ENCODE measurements at places on chromosomes 7 and 10.

GRCh38 chr7:79334334-79334733 lies 119.1 kb downstream of the MAGI2 start:
- no peak for DNase-seq

- peak; percentile 39 for DNase-seq
Observed at GRCh38 chr7:3673524-3673923, 372.5 kb downstream of the SDK1 start.

DNA sequence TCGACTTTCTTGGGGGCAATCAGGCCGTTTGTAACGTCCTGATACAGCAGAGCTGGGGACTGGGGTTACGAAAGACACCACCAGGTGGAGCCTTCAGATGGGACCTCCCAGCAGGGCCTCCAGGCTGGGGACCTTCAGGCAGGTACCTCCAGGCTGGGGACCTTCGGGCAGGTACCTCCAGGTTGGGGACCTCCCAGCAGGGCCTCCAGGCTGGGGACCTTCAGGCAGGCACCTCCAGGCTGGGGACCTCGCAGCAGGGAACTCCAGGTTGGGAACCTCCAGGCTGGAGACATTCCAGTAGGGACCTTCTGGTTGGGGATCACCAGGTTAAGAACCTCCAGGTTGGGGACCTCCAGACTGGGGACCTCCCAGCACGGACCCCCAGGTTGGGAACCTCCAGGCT lies 23.5 kb upstream of the GPR146 start:
- DNase-seq = peak; percentile 39

DNA sequence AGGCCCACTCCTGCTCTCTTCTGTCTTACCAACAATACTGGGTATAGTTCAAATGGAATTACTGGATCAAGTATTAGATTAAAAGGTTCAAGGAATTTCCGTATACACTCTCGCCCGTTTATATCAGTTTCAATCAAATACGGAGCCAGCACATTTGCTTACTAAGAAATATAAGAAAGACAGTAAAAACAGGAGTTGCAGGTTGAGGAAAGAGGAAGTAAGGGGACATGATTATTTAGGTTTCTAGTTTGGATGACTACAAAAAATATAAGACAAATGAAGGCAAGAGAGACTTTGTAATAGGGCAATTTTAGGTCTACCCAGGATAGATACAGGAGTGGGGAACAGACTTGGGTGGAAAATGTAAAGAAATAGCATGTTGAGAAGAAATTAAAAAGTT lies 109.9 kb upstream of the ABI1 start:
- no peak for DNase-seq

- no peak for DNase-seq
Observed at GRCh38 chr10:71220689-71221540, 8.5 kb downstream of the UNC5B start.

GRCh38 chr7:128099204-128099671 lies 68.0 kb upstream of the LRRC4 start:
- DNase-seq = no peak

GRCh38 chr10:118871244-118871865 lies 116.6 kb upstream of the CACUL1 start:
- no peak for DNase-seq

GRCh38 chr10:126387931-126388911 lies at the start of gene ADAM12:
TSS of gene ADAM12 (minus strand) at chr10:126388477. CDS start at chr10:126388145, 332 bp downstream.
- DNase-seq = no peak

DNA sequence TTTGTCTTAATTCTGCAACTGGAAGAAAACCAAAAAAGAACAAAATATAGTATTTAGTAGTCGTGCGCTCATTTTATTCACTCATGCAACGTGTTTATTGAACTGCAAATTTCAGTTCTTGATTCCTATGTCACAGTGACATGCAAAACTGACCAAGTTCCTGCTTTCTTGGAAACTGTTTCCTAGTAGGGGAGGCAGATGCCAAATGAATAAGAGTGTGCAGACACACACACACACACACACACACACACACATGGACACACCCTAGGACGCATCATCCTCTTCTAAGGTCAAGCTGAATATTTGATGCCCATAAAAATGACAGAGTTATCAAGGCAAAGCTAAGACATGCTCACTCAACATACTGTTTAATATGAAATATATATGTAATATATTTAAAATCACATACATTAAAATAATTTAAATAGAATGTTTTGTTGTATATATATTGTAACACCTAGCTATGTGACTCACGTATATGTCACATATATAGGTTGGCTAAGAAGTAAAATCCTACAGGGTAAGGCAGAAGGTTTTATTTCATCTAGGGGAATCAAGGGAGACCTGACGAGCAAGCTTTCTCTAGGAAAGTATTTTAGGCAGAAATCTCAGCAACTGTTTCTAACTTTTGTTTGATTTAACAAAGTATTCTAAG lies 79.6 kb downstream of the SVIL start:
- no peak for DNase-seq

- no peak for DNase-seq
Observed at GRCh38 chr7:102925976-102926782, 13.4 kb downstream of the LRRC17 start.

GRCh38 chr7:31371621-31372020 lies 31.1 kb upstream of the NEUROD6 start:
- no peak for DNase-seq

- DNase-seq = no peak
Observed at GRCh38 chr10:125662584-125662983, 20.4 kb downstream of the TEX36 start.

DNA sequence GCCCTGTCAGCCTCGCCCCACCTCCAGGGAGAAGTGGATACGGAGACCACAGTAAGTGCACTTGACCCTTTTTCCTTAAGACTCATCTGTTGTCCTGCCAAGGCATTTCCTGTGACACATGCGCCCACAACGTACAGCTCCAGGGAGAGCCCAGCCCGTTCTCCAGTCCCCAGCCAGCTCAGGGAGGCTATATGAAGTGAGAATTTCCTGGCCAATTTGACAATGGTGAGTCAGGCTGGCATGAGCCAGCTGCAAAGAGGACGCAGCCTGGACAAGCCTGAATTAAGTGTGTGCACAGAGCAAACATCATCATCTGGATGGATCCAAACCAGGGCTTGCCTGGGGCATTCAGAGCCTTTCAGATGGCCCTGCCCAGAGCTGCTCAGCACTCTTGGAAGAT lies 244.8 kb downstream of the KCNMA1 start:
- DNase-seq = no peak

DNA sequence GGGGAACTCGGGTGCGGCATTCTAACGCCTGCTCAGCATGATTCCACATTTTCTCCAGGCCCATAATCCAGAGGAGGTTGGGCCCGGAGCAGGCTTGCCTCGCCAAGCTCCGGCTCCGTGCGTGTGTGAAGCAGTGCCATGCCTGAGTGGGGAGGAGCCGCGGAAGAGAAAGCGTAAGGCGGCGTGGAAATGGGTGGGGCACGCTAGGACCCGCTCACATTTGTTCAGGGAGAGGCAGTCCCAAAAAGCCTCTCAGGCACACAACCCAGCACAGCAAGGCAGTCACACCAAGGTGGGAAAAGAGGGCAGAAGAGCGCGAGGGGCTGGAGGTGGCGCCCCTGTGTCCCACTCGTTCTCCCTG lies 695 bp upstream of the VDAC2 start:
- DNase-seq = peak; percentile 74

GRCh38 chr10:77801474-77802161 lies 124.9 kb downstream of the DLG5 start:
- no peak for DNase-seq

DNA sequence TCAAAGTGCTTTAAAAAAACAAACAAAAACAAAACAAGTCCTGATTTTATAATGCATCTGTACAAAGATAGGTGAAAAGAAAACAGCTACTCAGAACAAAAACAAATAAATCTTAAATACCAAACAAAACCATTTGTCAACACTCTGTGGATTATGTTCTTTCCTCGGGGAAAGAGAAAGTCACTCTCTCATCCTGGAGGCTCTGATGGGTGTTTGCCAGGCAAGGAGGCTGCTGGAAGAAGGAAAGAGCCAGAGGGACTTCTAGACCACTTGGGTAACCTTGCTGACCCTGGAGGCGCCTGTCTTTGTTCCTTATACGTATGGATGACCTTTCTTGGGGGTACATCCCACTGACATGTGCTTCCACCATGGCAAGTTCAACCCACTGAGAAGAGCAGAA lies 92.8 kb downstream of the ZRANB1 start:
- DNase-seq = no peak

GRCh38 chr7:73668103-73668885 lies 663 bp downstream of the VPS37D start:
- DNase-seq = no peak

DNA sequence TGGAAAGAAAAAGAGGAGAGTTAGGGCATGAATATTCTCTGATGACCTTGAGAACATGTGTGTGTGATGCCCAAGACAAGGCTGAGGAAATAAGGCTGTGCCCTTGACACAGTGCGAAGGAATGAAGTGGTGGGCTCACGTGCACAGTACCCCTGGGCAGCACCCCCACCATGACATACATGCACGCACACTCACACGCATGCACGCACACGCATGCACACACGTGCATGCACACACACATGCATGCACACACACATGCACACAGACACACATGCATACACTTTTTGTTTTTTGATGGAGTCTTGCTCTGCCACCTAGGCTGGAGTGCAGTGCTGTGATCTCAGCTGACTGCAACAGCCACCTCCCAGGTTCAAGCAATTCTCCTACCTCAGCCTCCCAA lies 118.1 kb downstream of the GATA3 start:
- no peak for DNase-seq

DNA sequence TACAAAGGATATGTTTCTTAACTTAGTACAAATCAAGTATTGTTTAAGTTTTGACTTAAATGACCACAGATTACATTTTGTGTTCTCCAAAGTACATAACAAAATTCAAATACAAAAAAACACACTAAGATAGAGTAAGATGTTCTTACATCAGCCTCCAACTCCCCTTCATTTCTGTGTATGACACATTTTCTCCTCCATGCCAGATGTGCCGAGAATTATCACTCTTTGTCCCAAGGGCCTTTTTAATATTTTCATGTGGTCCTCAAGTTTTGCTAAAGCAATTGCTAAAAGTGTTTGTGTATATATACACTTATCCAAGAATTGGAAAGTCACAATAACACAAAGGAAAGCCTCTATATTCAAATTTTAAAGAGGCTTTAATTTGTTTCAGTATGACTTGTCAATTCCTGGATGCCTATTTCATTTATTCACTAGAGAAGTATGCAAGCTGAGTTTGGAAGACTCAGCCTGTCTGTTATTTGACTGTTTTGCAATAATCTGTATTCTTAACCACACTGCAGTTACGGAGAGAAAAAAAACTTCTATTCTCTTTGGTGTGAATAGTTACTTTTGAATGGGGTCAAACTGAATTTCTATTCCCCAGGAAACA lies 586.4 kb upstream of the SEMA3D start:
- DNase-seq = no peak

- DNase-seq = peak; percentile 71
Observed at GRCh38 chr7:100629117-100629716, 12.1 kb downstream of the TFR2 start.

GRCh38 chr7:157654350-157654749 lies 317.5 kb downstream of the DNAJB6 start:
- DNase-seq = no peak

DNA sequence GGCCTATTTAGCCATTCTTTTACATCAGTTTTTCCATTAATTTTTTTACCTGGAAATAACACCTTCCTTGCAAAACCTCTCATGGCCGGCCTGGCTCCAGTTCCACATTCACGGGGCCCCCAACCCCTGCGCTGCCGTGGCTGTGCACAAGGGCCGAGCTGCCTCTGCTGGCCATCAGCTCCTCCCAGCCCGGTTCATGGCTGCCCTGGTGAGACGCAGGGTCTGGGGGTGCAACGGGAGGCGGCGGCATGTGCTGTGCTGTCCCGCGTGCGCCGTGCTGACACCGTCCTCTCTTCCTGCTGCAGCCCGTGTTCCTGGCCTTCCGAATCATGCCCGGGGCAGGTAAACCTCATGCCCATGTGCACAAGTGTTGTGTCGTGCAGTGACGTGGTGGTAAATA lies 4.4 kb downstream of the NKX6-2 start:
- DNase-seq = no peak

Data from HT-29 (cell line).